ENCODE measurements at places on chromosomes 1 and 21.

- no peak for DNase-seq
These were observed 53.0 kb upstream of the CPLANE2 start for GRCh38 chr1:16289959-16290358.

DNA sequence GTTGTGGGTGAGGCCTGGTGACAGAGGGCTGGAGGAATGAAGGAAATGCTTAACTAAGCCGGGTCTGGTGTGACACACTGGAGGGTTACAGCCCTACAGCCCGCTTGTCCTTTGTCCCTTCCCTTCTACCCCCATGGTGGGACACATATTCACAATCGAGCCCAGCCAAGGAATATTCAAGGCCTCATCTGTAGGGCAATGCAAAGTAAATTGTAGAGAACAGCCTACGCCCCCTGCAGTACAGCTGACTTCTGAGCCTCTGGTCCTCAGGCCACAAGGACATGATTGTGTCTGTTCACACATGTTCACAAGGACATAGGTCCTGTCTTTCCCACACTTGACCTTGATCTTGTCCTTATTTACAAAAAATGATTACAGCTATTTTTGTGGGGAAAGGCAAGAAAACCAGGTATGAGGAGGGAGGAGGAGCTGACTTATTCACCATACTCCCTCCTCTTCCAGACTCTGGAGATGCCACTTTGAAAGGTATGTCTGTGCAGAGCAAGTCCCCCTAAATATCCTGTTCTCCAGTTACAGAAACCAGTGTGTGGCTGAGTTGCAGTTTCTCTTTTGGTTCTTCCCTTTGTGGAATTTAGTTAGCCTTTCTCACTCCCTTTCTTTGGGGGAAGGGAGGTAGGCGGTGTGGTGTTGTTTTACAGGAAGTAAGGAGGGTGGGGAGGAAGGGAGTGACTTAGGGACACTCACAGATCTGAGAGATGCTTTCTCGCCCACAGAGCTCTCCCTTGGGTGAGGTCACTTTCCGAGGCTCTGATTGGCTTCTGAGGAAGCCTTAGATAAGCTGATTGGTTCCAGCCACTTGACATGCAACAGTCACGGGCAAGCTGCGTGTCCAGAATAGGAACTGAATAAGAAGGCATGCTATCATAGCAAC, 14.6 kb downstream of the POLR3GL start:
- no peak for DNase-seq

DNA sequence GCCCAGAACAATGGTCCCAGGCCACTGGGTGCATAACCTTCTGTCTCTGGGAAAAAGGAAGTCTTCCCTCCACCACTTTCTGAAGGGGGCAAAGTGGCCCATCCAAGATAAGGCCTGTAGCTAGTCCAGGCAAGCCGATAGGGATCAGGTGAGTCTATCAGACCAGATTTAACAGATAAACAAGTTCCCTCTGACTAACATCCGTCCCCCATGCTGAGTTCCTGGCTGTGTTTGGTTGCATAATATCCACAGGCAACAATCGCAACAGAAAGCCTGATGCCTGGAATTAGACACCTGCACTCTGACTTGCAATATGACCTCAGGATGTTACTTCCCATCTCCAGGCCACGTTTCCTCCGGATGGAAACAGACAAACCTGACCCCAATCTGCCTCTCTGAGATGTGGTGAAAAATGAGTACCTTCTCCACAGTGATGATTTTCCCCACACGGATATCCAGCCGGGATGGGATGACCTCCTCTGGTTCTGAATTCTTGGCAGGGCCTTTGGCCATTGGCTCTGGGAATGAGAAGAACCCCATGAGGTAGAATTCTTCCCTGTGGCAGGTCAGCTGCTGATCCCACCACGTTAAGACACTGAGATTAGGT, 36.4 kb downstream of the YARS1 start:
- DNase-seq: no peak

DNA sequence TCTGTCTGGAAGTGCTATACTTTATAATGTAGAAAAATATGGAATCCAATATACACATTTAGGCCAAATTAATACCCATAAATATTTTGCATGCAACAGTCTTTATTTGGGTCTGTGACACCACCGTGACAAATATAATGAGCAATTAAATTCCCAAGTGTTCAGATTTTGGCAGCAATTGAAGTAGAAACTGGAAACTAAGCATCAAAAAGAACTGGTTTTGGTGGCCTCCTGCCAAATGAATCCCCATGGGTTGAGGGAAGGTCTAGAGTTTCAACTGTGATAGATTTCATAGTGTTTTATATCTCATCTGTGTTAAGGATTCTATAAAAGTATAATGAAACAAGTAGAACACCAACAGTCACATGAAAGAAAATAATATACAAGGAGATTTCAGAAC, 88.4 kb downstream of the DPYD start:
- no peak for DNase-seq

DNA sequence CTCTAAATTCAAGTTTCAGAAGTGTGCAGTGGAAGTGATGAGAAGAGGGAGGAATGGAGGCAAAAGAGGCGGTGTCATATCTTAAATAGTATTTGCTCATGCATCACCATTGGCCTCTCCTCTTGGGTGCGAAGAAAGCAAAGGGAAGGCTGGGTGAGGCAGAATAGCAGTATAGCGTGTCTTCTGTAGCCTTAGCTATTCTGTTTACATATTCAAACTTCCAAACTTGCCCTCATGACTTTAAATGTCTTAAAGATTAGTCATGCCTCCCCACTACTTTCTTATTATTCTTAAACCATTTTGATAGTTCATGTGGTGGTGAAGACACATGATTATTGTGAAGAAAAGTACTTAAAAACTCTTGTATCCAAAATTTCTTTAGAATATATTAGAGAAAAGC, 104.6 kb upstream of the TENT5C start:
- no peak for DNase-seq

DNA sequence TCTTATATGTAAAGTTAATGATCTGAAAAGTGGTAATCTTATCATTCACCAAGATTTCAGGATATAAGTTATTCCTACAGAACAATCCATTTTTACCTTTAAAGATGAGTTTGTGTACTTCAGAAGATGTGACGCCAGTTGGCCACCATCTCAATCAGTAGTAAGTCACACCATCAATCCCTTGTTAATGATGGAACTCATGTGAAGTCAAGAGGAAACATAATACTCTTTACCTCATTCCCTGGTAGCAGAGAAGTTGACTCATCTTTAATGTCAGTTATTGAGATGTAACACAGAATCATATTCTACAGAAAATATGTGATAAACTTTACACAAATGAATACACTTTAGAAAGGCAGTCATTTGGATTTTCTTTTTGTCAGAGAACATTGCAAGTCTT, 38.2 kb downstream of the MRPL39 start:
- DNase-seq: no peak

GRCh38 chr21:31279986-31280385, 64.1 kb downstream of the TIAM1 start:
- no peak for DNase-seq

GRCh38 chr1:2544093-2544874, 11.9 kb upstream of the TNFRSF14 start:
- DNase-seq: no peak

GRCh38 chr21:33149181-33149580, 79.2 kb downstream of the OLIG1 start:
- no peak for DNase-seq

- peak; percentile 21 for DNase-seq
These were observed at the start of gene ENAH for GRCh38 chr1:225652729-225653462. TSS of gene ENAH (minus strand) at chr1:225653123. CDS start at chr1:225652690, 433 bp downstream.

GRCh38 chr1:99445486-99445885, 181.2 kb downstream of the PLPPR4 start:
- no peak for DNase-seq

GRCh38 chr1:182599339-182599738, 4.8 kb downstream of the RGS16 start:
- DNase-seq: no peak

DNA sequence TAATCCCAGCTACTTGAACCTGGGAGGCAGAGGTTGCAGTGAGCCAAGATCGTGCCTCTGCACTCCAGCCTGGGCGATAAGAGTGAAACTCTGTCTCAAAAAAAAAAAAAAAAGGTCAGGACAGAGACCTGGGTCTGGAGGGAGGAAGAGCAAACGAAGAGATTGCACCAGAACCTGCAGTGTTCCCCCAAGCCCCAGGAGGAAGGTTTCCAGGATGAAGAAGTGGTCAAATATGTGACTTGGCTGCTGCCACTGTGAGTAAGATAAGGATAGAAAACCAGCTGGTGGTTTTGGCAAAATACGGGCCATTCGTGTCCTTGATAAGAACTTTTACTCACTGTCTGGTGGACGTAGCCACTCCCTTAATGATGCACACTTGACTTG, 42.2 kb downstream of the CLDN14 start:
- no peak for DNase-seq

DNA sequence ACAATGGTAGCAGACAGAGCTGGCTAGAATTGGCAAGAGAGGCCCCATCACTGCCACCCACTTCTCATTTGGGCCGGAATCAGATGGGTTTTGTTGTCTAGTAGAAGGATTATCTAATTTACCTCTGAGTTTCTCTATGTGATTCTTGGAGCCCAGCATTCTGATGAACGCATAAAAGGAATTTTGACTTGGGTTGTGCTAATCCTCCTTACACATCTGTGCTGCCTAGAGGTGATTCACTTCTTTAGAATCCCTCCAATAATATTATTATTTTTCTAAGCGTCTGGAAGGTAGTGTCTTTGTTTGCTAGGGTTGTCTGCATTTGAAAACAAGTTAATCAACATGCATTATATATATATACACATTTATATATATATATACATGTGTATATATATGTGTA, 118.1 kb downstream of the RUNX1 start:
- DNase-seq: no peak

DNA sequence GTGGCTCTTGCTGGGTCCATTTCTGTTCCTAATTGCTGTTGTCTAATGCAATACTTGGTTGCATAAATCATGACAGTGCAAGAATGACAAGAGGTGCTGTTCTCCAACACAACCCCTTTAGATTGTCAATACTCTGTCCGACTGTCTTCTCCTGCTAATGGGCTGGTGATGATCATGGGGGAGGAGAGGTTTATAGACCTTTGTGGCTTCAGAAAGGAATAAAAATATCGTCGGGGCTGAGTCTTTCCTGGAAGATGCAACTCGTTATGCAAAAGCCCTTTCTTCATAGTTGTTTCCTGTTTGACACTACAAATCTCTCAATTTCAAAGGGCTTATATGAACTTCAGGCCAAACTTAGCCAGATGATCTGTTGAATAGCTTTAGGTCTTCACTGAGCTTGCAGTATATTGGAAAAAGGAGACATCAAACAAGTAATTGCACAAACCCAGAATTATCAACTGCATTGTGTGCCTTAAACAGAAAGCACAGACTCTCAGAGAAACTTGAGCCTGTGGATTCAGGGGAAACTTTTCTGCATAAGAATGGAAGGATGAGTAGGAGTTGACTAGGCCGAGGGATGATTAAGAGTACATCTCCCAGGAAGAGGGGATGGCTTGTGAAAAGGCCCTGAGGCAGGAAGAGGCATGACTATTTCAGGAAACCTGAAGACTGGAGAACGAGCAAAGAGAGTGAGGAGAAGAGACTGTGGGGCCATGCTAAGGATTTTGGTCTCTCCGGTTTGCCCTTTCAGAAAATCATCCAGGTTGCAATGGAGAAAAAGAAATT, 107.6 kb downstream of the TSEN15 start:
- no peak for DNase-seq
